MG63 (cell line): ENCODE measurements at places on chromosomes 7 and 10. TPM values are rescaled to one million over a fixed set of nuclear protein-coding genes. Genes with fewer than 3 reads are reported as not detected.

- peak; percentile 37 for DNase-seq
These were observed 116.5 kb downstream of the ATXN7L1 start for GRCh38 chr7:105759670-105760550.

Gene ACTL6B
- not detected in 2 replicates for total RNA-seq

- no peak for DNase-seq
These were observed 183.4 kb downstream of the PTPN20 start for GRCh38 chr10:47094636-47095035.

GRCh38 chr10:21531164-21531563, 2.9 kb upstream of the MLLT10 start:
- no peak for DNase-seq

Gene TMEM176B
- total RNA-seq, result 0.23 TPM in 1 of 2 replicates, not detected in the other

- peak; percentile 65 for DNase-seq
These were observed 858.5 kb downstream of the KCNMA1 start for GRCh38 chr10:76778914-76779795.

- peak; percentile 46 for DNase-seq
These were observed 52.5 kb upstream of the VKORC1L1 start for GRCh38 chr7:65820287-65820950.

DNA sequence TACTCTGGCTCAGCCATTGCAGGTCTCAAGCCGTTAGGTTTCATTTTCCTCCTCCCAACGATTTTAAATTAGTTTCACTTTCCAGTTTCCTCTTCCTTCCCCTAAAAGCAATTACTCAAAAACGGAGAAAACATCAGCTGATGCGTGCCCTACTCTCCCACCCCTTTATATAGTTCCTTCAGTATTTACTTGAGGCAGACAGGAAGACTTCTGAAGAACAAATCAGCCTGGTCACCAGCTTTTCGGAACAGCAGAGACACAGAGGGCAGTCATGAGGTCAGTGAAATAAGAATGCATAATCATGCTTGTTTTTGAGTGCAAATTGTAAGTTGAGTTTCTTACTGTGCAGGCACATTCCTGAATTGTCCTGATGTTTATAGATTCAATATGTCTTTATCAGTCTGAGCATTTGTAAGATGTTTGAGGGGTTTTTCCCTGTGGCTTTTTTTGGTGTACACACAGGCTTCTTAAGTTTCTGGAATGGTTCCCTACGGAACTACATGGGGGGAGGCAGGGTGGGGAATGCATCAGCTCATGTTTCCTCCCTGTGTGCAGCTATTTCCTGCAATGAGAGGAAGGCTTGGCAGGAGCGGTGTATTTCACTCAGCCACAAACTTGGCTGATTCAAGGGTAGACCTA, at the start of gene IFIT3:
Gene IFIT3 (plus strand): TSS at position 195 of the 639 bp plus-strand sequence. CDS start 77 bp downstream, at position 272.
- DNase-seq, result peak; percentile 85

Gene TET1
- total RNA-seq, result 0.39 and 0.82 TPM in 2 replicates

Gene HKDC1
- 0.20 TPM in 1 of 2 replicates, not detected in the other for total RNA-seq

- DNase-seq, result no peak
These were observed 45.3 kb downstream of the PDLIM1 start for GRCh38 chr10:95245425-95246055.

- no peak for DNase-seq
These were observed 33.9 kb upstream of the SPOCK2 start for GRCh38 chr10:72122221-72122620.

DNA sequence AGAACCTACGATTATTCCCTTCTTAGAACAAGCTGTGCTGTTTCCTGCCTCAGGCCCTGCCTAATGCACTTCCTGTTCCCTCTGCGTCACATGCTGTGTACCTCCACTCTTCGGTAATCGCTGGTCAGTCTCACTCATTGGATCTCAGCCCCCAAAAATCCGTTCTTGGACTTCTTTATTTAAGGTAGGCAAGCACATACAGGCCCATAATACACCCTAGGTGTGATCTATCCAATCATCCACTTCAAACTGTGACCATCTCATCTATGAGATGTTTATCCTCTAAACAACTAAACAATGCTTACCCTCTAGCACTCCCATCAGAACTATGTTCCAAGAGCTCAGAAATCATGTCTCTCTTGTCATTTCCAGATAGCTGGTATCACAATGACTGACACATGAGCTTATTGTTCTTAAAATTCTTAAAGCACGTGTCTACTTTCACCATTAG, 83.9 kb downstream of the CADPS2 start:
- no peak for DNase-seq

GRCh38 chr7:130941322-130942210, 207.6 kb upstream of the KLF14 start:
- peak; percentile 68 for DNase-seq

DNA sequence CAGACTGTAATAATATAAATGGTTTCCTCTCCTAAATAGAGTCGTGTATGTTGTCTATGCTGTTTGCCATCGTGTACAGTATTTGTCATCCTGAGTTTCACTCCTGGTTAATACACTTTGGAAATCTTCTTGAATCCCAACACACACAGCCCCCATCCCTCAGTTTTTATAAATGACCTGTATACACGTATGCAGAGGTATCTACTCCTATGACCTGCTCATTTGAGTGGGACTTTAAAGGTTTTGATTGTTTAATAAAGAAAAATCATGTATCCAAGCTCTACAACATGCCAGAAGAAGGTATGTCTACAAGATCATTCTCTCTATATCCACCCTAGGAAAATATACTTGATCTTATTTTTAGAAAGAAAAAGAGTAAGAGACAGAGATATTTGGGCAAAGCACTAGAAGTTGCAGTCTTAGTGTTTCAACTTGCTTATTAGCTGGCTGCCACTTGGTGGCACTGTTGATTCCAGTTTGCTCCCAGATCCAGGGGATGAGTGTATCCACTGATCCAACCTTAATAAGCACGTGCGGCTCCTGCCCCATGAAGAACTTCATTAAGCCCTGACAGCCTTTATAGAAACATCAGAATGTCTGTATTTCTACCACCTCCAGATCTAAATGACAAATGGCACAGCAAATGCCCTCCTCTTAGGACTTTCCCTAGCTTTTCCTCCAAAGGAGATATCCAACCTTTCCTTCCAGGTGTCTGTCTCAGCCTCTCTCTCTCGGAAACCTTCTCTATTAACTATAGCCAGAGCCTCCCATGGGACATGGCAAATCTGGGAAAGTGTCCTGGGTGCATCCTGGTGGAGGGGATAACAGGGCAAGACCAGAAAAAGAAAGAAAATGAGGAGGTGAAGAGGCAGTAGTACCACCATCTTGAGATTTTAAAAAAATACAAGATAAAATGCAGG, 181.6 kb upstream of the NEBL start:
- DNase-seq, result peak; percentile 53

Gene CUBN
- total RNA-seq, result 0.10 and 8.9 TPM in 2 replicates

- no peak for DNase-seq
These were observed 1176.1 kb downstream of the GATA3 start for GRCh38 chr10:9230625-9231024.

DNA sequence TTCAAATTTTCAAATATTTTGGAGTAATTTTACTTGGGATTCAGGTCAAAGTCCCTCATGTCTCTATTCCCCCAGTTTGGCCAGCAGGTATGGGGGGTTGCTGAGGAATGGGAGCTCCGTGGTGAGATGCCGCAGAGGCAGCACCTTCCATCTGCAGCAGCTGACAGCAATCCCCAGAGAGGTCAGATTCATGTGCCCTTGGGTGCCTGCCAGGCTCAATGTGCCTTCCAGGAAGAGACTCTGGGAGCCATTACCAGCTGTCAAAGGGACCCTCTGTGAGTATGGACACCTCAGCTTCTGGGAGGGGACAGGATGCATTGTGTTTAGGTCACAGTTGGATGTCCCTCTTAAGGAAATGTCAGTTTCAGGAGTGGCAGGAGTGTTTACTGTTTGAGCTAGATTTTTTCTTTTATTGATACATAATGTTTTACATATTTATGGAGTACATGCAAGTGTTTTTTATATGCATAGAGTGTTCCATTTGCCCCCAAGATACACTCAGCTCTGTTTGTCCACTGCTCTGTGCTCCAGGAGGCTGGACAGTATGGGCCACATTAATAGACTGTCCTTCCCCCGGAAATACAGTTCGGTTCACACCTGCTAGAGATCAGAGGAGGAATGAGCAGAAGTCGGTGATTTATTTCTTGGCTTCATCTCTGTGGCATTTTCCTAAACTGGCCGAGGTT, 75.3 kb upstream of the GRB10 start:
- DNase-seq, result no peak
